ENCODE measurements at places on chromosomes 6 and 20. TPM values are rescaled to one million over a fixed set of nuclear protein-coding genes. Genes with fewer than 3 reads are reported as not detected.

The ZNF311 gene
- polyA plus RNA-seq, result 0.57 TPM

The AFDN gene
- polyA plus RNA-seq, result 119 TPM

The KHDC1L gene
- polyA plus RNA-seq, result not detected

The GJA10 gene
- not detected for polyA plus RNA-seq

The RNF182 gene
- 1.1 TPM for polyA plus RNA-seq

The ABHD16B gene
- polyA plus RNA-seq, result 4.6 TPM

The ADGRB3 gene
- polyA plus RNA-seq, result 1.2 TPM

The ID1 gene
- polyA plus RNA-seq, result 223 TPM

The NHSL1 gene
- polyA plus RNA-seq, result 6.6 TPM

The KCNQ2 gene
- polyA plus RNA-seq, result 17.3 TPM

The FOXA2 gene
- polyA plus RNA-seq, result not detected

The POU5F1 gene
- 1.3 TPM for polyA plus RNA-seq

The C6orf136 gene
- 40.1 TPM for polyA plus RNA-seq

The COL12A1 gene
- 0.59 TPM for polyA plus RNA-seq

The LRRC73 gene
- 2.9 TPM for polyA plus RNA-seq

The OTOR gene
- not detected for polyA plus RNA-seq

The TNXB gene
- polyA plus RNA-seq, result 1.7 TPM

The SYCP2L gene
- polyA plus RNA-seq, result 0.51 TPM

Data from cardiac muscle cell (in vitro differentiated cells and primary cell).